ENCODE measurements at places on chromosomes 6 and 20.

- DNase-seq: no peak
Observed at GRCh38 chr6:85460921-85461797, 11.3 kb downstream of the NT5E start.

GRCh38 chr6:150492507-150492906 is 107.2 kb upstream of the PLEKHG1 start:
- DNase-seq: no peak

- DNase-seq: peak; percentile 72
Observed at GRCh38 chr20:49276161-49276960, 1.5 kb downstream of the ZNFX1 start.

GRCh38 chr6:102918161-102918560 is 1524.7 kb downstream of the GRIK2 start:
- DNase-seq: no peak

DNA sequence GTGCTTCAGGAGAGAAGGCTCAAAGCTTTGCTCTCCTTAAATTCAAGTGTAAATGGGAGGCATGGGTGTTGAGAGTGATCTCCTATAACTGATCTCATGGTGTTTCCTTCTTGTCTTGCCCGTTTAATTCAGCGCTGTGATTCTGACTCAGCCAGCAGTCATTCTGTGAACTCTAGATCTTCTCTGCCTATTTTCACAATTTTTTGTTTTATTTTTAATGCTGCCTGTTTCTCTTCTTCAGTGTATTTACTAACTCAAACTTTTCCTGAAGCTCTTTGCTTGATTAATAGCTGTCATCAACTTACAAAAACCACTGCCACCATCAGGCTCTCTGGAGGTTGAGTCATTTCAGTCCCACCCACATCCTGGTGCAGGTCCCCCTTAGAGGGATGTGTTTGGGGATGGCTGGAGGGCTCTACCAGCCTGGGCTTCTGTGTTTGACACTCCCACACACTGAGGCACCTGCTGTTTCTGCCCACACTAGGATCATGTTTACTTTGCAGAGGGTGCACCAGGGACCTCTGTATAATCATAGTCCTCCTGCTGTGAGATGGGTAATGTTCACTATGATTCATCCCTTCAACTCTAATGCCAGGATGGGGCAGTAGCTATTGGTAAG is 94.0 kb downstream of the SHLD1 start:
- DNase-seq: no peak

GRCh38 chr6:89348372-89348771 is 4.2 kb downstream of the UBE2J1 start:
- no peak for DNase-seq

DNA sequence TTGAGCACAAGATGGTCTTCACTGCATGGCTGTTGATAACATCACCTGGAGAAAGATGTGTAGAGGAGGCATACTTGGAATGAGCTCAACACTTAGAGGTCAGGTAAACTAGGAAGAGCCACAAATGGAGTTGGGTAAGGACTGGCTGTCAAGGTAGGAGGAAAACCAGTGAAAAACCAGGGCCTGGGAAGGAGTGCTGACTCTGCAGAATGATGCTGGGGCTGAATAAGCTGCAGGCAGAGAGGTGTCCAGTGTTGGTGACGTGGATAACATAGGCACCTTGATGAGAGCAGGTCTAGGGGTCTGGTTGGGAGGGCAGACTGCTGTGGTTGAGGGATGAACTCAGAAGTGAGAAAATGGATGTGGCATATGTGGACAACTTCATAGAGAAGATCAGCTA is 160.2 kb downstream of the CARMIL1 start:
- DNase-seq: no peak

DNA sequence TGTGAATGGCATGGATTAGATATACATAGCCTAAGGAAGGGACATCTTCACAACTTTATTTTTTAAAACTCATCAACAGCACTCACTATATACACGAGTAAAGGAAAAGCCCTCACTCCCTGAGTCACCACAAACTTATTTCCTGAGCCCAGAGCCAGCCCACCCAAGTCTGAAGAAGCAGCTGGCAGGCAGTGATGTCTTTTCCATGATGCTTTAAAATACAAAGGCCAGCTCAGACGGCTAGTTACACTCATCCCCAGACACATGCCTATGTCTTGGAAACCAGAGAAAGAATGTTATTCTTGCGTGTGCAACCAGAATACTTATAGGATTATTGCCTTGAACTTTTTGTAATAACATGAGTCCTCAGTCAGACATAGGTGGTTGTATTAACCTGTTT is 114.4 kb downstream of the ADGRG6 start:
- DNase-seq: no peak

- DNase-seq: no peak
Observed at GRCh38 chr6:90326404-90327057, 29.9 kb upstream of the BACH2 start.

- DNase-seq: no peak
Observed at GRCh38 chr6:33116841-33117711, 41.3 kb downstream of the HLA-DPB1 start.

DNA sequence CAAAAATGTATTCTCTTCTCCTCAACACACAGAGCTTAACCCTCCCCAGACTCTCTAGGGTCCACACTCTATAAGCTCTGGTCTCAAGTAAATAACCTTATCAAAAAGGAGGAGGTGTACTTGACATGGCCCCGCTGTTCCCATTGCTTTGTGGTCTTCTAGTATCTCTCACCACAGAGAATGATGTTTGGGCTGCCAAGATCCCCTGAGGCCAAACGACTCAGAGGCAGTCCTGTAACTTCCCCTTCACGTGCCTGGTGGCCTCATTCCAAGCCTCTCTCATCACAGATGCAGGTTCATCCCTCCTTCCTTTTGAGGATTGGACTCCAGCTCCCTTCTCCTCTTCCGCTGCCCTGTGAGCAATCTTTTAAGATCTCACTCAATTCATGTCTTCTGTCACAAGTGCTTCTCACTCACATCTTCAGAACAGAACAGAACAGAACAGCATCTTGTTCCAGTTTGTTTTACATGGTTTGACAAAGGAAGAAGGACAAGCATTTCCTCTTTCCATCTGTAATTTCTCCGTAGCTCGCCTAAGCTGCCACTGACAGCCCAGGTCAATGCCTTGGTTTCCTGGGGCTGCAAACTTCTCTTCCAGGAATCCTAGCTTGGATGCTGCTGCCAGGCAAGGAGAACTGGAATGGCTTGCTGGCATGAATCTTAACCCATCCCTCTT is 541.5 kb downstream of the CD83 start:
- no peak for DNase-seq

DNA sequence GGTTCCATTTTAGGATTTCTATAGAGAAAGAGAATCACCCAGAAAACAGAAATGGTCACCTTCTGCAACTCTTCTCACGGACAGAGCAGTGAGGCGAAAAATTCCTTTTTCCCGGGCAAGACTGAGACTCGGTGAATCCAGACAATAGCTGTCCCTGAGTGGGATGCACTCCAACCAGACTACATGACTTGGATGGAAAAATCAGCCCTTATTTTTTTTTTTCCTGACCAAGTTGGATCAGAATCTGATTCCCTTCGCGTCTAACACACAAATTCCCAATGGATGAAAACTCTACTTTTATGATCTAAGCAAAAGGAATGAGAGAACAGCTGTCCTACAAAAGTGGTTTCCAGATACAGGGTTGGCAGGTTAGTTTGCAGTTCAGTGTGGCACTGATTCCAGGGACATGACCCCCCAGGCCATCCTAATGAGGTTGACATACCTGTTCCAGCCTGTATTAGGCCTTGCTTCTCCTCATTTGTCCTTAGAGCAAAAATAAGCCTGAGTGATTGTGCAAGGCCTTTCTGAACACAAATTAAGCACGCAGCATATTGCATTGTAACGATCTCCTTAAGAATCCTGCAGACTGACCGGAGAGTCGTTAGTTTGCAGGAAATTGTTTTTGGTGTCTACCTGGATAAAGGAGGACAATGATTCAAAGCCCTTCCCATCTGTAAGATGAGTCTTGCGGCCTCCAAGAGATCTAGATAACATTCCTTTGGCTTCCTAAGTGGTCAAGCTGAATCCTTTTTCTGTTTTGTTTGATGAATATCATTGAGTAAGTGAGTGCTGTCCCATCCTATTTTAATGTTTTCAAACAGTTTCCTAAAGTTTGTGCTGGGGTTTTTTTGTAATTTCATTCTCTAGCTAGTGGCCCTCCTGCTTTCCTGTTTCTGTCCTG is 1.5 kb upstream of the NEDD9 start:
- no peak for DNase-seq

DNA sequence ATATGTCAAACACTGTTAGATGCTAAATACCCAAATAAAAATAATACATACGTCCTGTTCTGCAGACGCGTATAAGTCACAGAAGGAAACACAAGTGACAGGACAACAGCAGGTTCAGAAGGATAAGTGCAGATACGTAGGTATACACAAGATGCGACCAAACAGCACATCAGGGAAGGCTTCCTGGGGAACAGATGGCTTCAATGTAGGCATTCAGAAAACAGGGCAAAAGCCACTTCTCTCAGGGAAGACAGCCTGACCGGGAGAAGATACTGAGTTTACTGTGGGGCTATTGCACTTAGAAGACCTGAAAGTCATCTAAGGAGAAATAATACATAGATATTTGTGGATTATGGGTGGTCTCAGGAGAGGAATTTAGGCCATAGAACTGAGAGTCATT is 1.9 kb downstream of the HLA-DPA1 start:
- DNase-seq: no peak

DNA sequence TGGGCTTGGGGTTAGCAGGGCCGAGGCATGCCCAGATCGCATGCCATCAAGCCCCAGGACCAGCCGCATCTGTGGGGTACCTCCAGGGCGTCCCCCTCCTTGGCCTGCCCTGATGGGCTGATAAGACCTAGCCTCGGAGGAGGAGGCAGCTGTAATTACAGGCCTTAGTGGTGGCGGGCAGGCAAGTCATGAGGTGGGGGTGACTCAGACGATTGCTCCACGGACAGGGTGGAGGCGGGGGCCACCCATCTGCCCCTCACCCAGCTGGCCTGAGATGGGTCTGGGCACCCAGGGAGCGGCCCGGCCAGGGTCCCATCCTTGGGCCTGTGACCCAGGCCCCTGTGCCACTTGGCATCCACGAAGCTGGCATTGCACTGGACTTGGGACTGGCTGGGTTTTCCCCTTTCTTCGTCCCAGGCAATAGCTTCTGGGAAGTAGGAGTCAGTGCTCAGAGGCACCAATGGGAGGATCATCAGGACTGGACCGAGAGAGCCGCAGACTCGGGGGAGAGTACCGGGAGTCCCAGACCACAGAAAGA is 57.5 kb downstream of the CEBPB start:
- no peak for DNase-seq

- DNase-seq: no peak
Observed at GRCh38 chr20:32501709-32502108, 83.4 kb downstream of the NOL4L start.

DNA sequence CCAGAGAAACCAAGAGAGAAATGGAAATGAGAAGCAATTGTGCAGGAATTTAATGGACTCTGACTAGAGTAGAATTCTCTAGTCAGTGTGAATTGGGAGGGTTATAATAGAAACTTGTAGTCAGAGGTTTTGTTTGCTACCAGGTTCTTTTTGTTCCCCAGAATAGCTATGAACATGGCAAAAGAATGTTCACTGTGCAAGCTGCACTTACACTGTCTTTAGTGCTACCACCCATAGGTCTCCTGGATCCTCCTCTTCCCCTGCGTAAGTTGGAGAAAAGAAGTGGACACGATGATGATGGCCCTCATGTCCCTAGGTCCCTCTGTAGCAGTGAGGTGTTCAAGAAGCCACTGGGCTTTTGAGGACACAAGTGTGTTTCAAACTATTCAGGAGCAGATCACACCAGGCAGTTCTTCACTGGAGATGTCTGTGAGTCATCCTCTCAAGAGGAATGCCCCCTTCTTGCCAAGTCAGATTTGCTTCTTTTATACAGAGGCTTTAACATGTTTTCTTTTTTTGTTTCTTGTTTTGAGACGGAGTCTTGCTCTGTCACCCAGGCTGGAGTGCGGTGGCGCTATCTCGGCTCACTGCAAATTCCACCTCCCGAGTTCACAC is 47.6 kb upstream of the SMIM8 start:
- DNase-seq: no peak

GRCh38 chr20:9705722-9706476 is 133.0 kb downstream of the PAK5 start:
- no peak for DNase-seq

- no peak for DNase-seq
Observed at GRCh38 chr6:113859349-113860180, 2.4 kb downstream of the MARCKS start.

DNA sequence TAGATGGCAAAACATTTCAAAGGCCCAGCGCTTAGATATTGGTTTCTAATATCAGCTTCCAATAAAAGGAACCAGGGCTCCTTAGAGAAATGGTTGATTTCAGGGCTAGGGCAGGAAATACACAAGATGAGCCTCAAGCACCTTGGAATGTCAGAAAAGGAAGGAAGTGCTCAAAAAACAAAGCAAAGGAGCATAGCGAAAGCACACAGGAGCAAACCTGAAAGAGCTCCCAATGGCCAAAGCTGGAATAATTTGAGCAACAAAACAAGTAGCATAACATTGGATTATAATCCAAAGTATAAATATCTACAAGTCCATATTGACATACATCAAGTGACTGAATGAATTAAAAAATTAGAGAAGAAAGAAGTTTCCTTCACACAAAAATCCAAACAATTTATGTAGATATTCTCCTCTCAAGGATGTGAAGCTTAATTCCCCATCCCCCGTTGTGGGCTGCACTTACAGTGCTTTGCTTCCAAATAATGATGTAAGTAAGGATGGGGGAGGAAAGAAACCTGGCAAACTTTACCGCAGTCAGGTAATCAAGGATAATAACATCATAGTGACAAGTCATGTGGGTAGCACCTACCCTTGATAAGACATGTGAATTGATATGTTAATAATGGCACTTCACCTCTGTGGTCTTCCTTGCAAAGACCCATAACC is 132.9 kb upstream of the DST start:
- no peak for DNase-seq

- DNase-seq: no peak
Observed at GRCh38 chr6:120681204-120681603, 653.1 kb downstream of the TBC1D32 start.

DNA sequence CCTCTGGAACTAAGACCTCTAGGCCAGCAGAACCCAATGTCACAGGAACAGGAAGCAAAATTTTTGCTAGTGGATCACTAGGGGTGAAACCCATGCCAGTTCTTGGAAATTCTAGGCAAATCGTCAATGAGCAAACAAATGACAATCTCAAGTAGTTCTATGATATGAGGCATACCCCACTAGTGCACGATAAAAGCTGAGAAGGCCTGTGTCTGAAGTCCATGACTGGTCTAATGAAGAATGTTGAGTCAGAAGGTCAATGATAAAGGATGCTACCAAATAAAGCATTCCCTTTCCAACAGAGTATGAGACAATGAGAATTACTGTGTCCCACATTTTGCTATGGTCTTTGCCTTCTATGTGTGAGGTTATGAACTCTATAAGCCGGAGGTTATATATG is 149.4 kb upstream of the NOX3 start:
- no peak for DNase-seq

GRCh38 chr6:84762220-84763002 is 2.0 kb downstream of the TBX18 start:
- peak; percentile 70 for DNase-seq

- peak; percentile 64 for DNase-seq
Observed at GRCh38 chr6:111721753-111722154, 116.1 kb upstream of the TRAF3IP2 start.

GRCh38 chr20:13419477-13419876 is 198.4 kb downstream of the ISM1 start:
- no peak for DNase-seq

GRCh38 chr6:78530208-78530607 is 337.1 kb upstream of the IRAK1BP1 start:
- no peak for DNase-seq

All from ascending aorta (tissue), 2 donors.